ENCODE measurements at places on chromosomes 6 and 20.

DNA sequence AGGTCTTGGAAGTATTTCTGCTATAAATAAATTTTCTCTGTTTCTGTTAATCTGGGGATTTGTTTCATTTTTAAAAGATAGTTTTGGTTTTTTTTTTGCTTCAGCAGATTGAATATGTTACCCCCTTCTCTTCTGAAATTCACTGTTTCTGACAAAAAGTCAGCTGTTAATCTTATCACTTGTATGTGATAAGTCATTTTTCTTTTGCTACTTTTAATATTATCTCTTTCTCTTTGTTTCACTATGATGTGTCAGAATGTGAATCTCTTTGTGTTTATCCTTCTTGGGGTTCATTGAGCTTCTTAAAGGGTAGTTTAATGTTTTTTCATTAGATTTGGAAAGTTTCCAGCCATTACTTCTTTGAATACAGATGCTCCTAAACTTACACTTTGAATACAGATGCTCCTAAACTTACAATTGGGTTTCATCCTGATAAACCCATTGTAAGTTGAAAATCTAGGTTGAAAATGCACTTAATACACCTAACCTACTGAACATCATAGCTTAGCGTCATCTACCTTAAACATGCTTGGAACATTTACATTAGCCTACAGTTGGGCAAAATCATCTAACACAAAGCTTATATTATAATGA, 154.2 kb upstream of the COL21A1 start:
- no peak for DNase-seq

- no peak for DNase-seq
These were observed 66.8 kb upstream of the IYD start for GRCh38 chr6:150301846-150302519.

GRCh38 chr6:106134906-106135634, 48.9 kb downstream of the PRDM1 start:
- DNase-seq: no peak

GRCh38 chr6:19013026-19013705, 626.0 kb downstream of the RNF144B start:
- no peak for DNase-seq

DNA sequence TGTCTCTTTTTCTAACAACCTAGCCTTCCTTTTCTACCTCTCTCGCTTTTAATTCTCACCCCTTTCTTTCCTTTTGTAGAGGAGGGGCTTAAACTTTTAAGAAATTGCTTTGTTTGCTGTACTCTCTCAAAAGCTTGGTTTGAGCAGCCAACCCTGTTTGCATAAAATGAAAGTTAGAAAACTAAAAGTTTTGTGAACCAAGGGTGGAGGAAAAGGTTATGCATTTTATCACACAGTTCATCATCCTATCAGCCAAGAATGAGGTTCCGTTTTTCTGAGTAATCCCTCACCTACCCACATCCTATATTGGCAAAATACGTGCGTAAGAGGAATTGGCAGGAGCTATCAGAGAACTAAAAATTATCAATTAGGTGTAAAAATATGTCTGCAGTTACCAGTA, 42.8 kb upstream of the LOC128125822 start:
- no peak for DNase-seq

DNA sequence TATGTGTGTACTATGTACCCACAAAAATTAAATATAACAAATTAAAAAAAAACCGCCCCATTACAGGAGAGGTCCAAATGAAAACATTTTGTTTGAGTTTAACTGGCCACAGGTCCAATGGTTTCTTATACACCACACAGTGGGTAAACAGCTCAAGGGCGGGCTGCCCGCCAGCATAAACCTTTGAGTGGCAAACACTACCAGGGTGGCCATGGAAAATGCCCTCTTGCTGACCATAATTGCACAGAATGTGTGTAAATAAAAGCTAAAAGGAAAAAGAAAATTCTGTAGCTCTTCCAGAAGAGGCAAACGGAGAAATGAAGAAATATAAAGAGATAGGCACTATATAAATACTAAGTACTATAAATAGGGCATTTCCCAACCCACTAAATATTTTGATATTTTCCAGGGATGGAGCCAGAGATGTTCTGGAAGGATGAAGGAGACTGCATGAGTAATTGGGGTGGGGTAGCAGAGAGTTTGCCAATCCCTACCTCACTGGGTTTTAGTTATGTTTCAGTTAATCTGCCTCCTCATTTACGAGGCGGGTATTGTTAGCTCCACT, 1.1 kb upstream of the CDC5L start:
- peak; percentile 51 for DNase-seq

- DNase-seq: no peak
These were observed 27.4 kb downstream of the BTBD9 start for GRCh38 chr6:38612143-38612965.

- no peak for DNase-seq
These were observed 498.7 kb downstream of the TENT5A start for GRCh38 chr6:81253821-81254220.
